ENCODE measurements at places on chromosomes 12 and 14. TPM values are rescaled to one million over a fixed set of nuclear protein-coding genes. Genes with fewer than 3 reads are reported as not detected.
A peak's percentile ranks its signal among the peaks of the same experiment; 100 is the strongest.

The ESYT1 gene
- total RNA-seq, result 144 TPM

The TAS2R30 gene
- total RNA-seq, result 0.58 TPM

- peak; percentile 54 for DNase-seq
Measured at GRCh38 chr14:89245802-89246201, 171.2 kb downstream of the FOXN3 start.

The STAT2 gene
- total RNA-seq, result 126 TPM

DNA sequence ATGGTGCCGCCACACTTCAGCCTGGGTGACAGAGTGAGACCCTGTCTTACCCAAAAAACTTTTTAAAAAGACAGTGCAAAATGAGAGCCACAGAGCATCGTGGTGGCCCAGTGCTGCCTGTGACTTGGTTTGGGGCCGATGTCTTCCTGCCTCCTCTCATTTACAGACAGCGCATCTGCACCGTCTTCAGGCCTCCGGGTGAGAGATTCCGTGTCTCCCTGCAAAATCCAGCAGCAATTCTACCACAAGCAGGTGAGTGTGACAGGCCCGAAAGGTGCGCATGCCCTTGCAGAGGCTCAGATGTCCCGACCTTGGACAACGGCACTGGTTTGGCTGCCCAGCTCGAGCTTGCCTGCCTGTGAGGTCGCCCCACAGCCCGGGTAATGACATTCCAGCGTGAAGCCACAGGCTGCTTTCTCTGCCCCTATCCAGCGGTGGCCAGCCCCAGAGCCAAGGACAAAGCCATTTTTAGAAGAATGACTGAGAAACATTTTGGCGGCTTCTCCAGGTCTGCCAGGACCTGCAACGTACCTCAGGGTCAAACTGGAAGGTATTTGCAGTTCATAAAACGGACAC lies 70.3 kb upstream of the RFLNA start:
- DNase-seq, result no peak

DNA sequence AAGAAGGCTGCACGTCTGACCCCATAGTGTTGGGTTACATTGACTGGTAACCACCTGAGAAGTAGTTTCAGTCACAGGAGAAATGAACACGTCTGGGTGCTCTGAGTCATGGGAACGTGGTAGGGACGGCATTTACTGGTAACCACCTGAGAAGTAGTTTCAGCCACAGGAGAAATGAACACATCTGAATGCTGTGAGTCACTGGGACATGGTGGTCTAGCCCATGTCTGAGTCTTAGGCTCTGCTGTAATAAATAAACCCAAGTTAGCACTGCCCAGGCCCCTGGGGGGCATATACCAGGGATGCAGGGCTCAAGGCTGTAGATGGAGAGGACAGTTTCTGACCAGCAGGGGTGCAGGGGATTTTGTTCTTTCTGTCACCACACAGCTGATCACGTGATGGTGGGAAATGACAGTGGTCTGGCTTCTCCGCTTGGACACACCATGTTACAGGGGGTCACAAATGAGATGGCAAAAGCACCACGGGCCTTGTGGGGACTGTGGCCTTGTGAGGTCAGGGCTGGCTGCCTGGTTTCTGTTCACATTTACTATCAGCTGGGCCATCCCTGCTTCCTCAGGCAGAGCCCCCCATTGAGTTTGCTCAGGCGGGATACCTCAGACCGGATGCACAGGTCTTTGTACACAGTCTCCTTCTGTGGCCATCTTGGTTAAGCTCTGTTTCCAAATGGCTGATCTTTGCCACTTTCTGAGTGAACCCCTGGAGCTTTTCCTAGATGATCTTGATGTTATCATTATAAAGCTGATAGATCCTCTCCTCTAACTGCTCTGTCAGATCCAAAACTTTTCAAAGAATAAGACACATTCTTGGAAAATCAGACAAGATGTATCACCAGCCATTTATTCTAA lies 9.8 kb upstream of the C12orf42 start:
- peak; percentile 99 for DNase-seq

GRCh38 chr12:43884683-43885410 lies 49.0 kb downstream of the TMEM117 start:
- peak; percentile 76 for DNase-seq

The TRHDE gene
- total RNA-seq, result 0.78 TPM

The PDE3A gene
- not detected for total RNA-seq

The CDH24 gene
- total RNA-seq, result 7.1 TPM

DNA sequence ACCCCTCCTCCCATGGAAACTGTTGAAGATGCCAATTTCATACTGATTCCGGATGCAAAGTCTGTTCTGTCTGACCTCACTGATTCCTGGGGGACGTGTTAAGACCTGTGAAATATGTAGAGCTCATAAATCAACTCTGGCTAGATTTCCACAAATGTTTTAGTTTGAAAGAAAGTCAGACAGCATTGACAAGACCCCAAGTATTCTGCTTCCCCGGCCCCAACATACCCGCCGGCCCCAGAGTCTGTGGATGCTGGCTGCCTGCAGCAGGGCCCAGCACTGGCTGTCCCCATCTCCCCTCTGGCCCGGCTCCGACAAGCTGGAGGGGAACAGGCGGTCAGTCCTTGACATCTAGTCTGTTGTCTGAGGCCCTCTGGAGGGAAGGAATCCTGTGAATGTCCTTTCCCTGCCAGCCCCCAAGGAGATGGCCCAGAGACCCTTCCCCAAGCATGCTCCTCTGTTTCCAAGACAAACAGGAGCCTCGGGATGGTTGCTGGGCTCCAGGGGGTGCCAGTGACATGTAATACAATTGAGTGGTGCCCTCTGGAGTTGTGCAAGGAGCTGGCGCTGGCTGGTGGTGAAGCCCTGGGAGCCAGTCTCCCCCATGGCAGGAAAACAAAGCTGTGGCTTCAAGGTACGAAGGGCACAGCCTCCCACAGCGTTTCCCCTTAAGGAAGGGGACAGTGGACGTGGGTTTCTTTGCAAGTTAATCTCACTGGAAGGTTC lies 22.3 kb downstream of the FBLN5 start:
- peak; percentile 38 for DNase-seq

The STAB2 gene
- total RNA-seq, result not detected

- DNase-seq, result no peak
Measured at GRCh38 chr12:124168016-124168786, 126.7 kb upstream of the RFLNA start.

DNA sequence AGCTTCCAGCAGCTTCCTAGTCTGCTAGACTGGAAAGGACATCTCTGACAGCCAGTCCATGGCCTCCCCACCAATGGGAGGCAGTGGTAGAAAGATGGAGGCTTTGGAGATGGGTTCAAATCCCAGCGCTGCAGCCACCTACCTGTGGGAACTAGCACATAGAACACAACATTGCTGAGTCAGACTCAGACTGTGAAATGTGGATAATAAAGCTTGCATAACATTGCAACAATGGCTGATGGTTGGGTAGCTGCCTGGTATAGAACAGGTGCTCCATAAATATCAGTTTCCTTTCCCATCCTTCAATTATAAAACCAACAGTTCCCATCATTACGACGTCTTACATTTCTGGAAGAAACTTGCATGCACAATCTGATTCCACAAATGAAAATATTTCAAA lies 94.6 kb downstream of the SLC8A3 start:
- no peak for DNase-seq

DNA sequence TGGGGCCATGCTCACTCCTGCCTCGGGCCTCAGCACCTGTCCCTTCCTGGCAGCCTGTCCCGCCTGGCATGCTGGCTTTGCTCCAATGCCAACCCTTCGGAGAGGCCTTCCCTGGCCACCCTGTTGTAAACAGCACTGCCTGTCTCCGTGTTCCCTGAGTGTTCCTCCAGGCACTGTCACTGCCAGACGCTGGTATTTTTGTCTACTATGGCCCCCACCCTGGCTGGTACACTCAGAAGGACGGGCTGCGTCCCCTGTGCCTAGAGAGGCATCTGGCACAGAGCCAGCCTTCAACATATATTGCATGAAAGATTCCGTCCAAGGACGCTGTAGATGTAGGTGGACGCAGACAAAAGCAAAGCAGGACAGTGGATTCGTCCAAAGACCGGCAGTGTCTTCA lies 2.7 kb upstream of the ASPG start:
- no peak for DNase-seq

GRCh38 chr14:83646228-83646627 lies 1883.7 kb upstream of the FLRT2 start:
- no peak for DNase-seq

The KRT5 gene
- total RNA-seq, result 16,153 TPM

The ETNK1 gene
- 25.8 TPM for total RNA-seq

The ANKRD33 gene
- not detected for total RNA-seq

- DNase-seq, result no peak
Measured at GRCh38 chr12:49902399-49903350, 1.0 kb downstream of the FAIM2 start.

DNA sequence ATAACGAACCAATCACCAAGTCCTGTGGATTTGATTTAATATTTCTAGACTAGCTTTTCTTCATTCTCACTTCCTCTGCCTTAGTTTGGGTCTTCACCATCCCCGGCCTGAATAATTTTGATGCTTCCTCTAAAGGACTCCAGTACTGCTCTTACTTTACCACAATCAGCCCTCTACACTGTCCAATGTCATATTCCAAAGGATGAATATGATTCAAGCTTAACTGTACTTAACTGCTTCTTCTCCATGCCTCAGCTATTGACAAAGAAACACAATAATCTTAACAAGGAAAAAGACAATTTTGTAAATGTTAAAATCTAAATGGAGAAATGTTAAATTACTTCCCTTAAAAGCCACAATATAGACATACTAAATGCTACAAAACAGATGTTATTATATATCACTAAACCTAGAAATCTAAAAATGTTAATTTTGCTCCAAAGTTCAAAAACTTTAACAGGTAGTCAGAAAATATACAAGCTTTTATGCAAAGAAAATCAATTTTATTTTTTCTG lies 70.2 kb downstream of the STXBP6 start:
- DNase-seq, result no peak

The KIF5A gene
- total RNA-seq, result 0.10 TPM

The KTN1 gene
- total RNA-seq, result 183 TPM

DNA sequence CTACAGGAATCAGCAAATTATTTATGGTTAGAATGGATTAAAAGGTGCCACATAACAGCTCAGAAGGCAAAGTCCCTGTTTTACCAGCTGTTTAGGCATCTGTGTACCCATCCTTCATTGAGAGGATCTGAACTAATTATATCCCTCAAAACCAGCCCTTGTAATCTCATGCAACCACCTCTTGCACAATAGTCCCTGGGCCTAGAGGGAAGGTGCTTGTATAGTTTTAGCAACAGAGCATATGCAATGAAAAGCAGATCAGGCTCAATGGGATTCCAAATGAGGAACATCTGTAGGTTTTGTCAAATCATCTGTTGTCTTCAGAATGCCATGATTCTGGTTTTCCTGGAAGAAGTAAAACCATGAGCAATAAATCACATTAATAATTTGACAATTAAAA lies 26.0 kb upstream of the GLIPR1L2 start:
- DNase-seq, result no peak

The TM9SF1 gene
- 53.0 TPM for total RNA-seq

The CCDC196 gene
- total RNA-seq, result not detected

GRCh38 chr12:38389614-38390013 lies 73.0 kb downstream of the ALG10B start:
- no peak for DNase-seq

- peak; percentile 44 for DNase-seq
Measured at GRCh38 chr12:3097186-3097804, 20.1 kb downstream of the TSPAN9 start.

DNA sequence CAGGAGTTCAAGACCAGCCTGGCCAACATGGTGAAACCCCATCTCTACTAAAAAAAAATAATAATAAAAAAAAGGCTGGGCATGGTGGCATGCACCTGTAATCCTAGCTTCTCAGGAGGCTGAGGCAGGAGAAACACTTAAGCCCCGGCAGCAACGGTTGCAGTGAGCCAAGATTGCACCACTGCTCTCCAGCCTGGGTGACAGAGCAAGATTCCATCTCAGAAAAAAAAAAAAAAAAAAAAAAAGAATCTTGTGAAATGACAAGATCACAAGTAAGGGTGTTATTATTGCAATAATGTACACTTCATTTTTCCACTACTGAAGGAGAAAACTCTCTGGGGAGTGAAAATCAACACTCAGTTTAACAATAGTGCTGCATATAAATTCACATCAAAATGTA lies 8.8 kb upstream of the PTGR2 start:
- DNase-seq, result no peak

The RERG gene
- total RNA-seq, result not detected

DNA sequence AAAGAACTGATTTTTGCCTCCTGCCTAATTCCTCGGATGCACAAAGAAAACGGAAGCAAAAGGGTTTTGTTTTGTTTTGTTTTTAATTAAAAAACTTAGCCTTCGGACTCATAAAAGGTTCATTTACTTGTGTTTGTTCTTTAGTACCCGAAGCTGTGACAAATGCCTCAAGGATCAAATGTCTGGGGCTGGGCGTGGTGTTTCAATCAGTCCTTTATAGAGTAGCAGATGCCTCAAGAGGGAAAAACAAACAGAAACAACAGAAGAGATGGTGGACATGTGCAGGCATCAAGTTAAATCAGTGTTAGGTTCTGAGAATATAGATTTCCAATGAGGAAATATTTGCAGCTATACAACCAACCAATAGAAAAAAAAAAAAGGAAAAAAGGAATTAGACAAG lies 1.6 kb upstream of the WIF1 start:
- DNase-seq, result no peak

GRCh38 chr14:26427097-26427496 lies 170.7 kb downstream of the NOVA1 start:
- DNase-seq, result no peak

The CCDC59 gene
- total RNA-seq, result 54.5 TPM

The DIO2 gene
- total RNA-seq, result 0.03 TPM

- no peak for DNase-seq
Measured at GRCh38 chr14:104974665-104975390, 3.3 kb downstream of the AHNAK2 start.

GRCh38 chr12:1799882-1800400 lies 20.4 kb upstream of the LRTM2 start:
- no peak for DNase-seq

DNA sequence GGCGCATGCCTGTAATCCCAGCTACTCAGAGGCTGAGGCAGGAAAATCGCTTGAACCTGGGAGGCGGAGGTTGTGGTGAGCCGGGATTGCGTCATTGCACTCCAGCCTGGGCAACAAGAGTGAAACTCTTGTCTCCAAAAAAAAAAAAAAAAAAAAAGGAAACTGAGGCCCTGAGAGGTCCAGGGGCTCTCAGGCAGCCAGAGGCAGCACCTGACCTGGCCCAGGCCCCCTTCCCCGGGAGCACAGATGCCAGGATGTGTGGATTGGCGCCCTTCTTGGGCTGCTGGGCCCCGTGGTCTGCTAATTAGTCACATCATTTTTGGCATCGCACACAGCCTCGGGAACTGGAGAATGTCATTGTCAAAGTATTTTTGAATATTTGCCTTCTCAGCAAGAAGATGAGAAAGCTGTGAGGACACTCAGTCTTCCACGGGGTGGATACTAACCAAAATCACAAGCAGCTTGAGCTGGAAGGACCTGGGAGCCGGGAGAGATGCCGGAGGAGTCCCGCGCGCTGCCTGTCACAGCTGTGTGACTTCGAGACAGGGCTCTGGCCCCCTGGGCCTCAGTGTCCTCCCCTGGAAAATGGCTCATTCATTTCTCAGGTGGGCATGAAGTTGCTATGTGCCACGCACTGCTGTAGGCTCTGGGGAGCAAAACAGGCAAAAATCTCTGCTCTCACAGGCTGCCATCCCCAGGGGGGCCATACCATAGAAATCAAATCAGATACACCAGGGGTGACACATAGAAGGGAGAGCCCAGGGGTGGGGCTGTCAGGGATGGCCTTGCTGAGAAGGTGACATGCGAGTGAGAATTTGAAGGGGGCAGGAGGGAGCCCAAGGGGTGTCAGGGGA lies 12.5 kb upstream of the RCOR1 start:
- DNase-seq, result peak; percentile 68

The EML1 gene
- total RNA-seq, result 3.7 TPM

- DNase-seq, result no peak
Measured at GRCh38 chr12:5478081-5478706, 46.3 kb downstream of the NTF3 start.

The SLC39A9 gene
- 48.8 TPM for total RNA-seq

The PRH2 gene
- total RNA-seq, result not detected

Measured in foreskin keratinocyte (primary cell).